Stimulated activated CD4-positive, alpha-beta T cell treated with anti-CD3 and anti-CD28 coated beads, Interleukin-1b, Interleukin-23, amount 100 ng/mL, for 4 hours (primary cell): ENCODE measurements at places on chromosomes 16 and 17.

DNA sequence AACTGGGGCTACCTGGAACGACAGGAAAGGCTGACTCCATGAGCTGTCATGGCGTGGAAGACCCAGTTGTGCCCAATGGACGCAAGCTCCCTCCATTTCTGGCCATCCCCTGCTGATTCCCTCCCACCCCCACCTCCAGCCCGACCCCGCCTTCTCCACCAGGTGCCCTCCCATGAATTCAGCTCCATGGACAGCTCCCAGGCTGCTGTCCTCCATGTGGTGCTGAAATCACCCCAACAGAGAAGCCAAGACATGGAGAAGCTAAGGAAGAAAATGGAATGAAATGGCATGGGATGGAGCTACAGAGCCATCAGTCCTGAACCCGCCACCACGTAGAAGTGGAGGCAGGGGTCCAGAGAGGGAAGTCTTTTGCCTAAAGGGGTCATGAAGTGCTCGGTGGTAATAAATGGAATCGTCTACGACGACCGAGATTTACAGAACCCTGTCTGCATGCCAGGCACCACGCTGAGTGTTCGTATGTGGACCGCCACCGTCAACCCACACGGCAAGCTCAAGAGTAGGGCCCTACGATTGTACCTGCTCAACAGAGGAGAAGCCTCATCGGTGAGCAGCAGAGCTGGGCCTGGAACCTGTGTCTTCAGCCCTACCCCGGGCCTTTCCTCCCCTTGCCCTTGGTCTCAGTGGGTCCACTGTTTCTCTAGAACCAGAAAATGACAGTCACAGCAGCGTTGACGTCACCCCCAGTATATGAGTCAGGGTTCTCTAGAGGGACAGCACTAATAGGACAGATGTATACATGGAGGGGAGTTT is 9.3 kb upstream of the ZC3H18 start:
- DNase-seq: no peak

- DNase-seq: no peak
These were observed 1.3 kb downstream of the ZNF750 start for GRCh38 chr17:82838386-82839063.

DNA sequence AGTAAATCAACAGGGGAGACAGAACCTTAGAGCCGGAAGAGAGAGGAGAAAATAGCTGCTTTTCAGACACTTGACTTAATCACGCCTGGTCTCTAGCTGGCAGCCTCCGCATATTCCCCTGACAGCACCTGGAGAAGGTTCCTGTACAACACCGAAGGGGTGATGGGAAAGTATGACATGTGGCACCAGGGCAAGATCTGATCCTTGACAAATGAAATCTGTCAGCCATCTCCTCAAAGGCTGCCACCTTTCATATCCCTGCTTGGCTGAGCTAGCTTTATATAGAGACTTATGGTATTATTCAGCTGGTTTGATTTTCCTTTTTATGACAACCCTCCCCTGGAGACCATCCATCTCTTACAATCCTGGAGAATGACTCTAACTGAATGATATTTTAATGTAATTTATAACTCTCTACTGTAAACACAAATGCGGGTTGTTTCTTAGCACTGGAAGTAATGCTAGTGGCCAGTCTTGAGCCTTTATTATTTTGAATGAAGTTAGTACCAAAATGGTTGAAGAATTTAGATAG is 1205.3 kb upstream of the CDH8 start:
- DNase-seq: no peak

GRCh38 chr17:82232322-82232820 is 3.5 kb downstream of the SLC16A3 start:
- no peak for DNase-seq

DNA sequence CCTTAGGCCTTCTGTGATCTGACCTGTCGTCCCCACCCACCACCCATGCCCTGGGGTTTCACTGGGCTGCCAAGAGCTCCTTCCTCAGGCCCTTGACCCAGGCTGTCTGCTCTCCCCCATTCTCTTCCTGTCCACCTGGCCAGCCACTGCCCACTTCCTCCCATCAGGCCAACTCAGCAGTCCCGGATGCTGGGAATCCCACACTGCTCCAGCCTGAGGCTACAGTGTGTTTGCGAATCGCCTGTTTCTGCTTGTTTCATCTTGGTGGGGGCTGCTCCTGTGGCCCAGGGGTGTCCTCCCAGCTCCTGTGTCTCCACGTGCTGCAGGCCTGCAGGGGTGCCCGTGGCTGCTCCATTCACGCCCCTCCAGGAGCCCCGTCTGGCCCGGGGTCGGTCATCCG is 839 bp upstream of the METRN start:
- no peak for DNase-seq

GRCh38 chr17:80546267-80546666 is 1.6 kb downstream of the RPTOR start:
- DNase-seq: no peak
